ENCODE measurements at places on chromosomes 2 and 18.

DNA sequence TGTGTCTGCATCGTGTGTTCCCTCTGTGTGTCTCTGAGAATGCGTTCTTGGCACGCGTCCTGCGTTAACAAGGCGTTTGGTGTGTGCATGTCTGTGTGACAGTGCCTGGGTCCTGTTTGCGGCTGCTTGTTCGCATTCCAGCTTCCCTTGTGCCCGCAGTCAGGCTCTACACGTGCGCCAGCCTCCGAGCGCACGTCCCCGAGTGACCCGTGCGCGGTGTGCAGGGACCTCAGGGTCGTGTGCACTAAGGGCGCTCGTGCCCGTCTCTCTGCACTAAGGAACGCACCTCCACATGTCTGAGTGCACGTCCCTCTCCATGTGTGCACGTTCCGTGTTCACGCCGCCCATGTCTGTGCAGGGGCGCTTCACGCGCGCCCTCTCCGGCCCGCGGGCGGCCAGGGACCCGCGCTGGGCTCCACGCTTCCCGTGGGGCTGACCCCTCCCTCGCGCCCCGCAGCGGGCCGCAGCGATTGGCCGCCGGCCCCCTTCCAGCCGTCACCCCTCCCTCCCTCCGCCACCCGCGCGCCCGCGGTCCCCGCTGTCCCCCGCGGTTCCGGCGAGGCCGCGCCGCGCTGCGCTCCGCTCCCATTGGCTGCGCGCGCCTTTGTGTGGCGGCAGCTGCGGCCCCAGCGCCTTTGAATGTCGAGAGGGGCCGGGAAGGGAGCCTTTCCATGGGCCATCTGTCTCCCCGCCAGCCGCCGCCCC lies 229.4 kb downstream of the HAUS1 start:
- peak; percentile 75 for DNase-seq

DNA sequence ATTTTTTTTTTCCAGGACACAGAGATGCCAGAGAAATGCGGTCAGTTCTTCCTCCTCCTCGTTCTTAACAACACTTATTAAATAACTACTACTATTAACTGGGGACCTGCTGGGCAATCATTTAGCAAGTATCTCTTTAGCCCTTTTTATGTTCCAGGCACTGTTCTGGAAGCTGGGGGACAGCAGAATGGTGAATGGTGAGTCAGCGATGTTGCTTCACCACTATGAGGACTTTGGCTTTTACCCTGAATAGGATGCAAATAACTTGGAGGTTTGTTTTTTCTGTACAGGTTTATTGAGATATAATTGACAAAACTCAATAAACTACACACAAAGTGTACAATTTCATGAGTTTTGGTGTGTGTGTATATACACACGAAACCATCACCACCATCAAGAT lies 179.9 kb upstream of the MSH6 start:
- no peak for DNase-seq

DNA sequence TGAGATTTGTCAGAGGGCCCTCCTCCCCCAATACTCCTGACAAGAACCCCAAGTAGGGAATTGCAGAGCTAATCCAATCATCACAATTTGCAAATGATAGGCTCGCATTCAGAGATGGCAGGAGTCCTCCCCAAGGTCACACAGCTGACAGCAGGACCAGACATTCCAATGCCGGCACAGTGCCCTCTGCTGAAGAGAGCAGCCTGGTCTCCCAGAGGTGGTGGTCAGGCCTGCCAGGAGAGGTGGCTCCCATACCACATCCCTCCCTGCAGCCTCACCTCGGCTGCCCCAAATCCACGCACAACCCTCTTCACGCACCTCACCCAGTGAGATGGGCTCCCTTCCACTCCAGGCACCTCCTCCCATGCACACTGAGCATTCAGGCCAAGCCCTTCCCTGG lies 25.4 kb downstream of the EN1 start:
- DNase-seq = no peak

DNA sequence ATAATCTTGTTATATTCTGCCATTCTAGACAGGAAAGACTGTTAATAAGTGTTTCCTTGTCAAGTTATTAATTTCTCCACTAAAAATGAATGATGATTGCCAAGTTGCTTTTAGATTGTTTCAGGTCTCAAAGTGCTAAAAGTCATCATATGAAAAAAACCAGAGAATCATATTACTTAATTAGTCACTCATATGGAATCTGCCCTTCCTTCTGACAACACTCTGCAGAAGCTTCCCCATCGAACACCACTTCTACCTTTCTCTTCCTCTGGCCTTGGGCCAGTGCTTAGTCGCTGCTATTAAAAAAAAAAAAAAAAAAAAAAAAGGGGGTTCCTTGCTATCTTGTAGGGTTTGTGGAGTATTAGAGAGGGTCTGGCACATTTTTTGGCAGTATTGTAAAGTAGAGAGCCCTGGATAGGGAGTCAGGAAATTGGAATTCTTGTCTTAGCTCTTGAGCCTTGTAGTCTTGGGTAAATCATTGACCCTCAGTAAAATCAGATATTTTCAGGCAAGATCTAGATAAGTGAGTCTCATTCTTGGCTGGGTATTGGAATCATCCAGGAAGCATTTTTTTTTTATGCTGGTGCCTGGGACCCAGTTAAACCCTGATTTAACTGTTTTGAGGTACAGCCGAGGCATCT lies 141.7 kb upstream of the CCDC68 start:
- no peak for DNase-seq

DNA sequence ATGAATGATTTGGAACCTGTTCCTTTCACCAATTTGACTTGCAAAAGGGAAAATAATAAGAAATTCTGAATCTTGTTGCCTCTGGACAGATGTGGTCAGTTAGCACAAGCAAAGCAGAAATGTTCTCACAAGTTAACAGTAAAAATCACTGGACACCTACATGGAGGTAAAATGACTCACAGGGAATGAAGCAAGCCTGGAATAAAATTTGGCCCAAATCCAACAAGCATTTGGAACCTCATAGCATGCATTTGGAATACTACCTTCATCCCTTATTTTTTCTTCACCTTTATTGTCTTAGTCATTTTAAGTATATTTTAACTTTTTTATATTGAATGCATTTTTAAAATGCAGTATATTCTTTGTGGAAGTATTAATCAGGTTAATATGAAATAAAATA lies 602.9 kb downstream of the ARHGAP15 start:
- no peak for DNase-seq
